ENCODE measurements at places on chromosomes 4 and X.

- DNase-seq, result no peak
Observed at GRCh38 chr4:54050214-54050904, 14.0 kb downstream of the CHIC2 start.

DNA sequence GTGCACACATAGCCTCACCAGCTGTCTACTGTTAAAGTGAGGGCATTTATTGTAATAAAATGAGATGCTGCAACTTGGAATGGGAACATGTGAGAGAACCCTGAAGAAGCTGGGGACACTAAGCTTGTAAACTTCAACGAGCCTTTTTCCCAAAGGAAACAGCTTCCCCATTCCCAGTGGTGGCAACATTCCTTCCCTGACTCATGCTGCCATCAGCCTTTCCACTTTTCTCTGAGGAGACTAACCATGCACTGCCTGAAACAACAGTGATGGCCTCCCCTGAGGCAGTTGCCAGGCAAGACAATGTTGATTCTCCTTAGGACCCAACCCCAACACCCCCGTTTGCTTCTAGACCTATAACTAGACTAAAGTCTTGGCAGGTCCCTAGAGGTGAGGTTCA, 928.3 kb downstream of the GLUD2 start:
- DNase-seq, result no peak

GRCh38 chr4:59655996-59656395, 1544.1 kb upstream of the ADGRL3 start:
- DNase-seq, result no peak

GRCh38 chrX:115584696-115585095, 23.7 kb downstream of the PLS3 start:
- DNase-seq, result no peak

DNA sequence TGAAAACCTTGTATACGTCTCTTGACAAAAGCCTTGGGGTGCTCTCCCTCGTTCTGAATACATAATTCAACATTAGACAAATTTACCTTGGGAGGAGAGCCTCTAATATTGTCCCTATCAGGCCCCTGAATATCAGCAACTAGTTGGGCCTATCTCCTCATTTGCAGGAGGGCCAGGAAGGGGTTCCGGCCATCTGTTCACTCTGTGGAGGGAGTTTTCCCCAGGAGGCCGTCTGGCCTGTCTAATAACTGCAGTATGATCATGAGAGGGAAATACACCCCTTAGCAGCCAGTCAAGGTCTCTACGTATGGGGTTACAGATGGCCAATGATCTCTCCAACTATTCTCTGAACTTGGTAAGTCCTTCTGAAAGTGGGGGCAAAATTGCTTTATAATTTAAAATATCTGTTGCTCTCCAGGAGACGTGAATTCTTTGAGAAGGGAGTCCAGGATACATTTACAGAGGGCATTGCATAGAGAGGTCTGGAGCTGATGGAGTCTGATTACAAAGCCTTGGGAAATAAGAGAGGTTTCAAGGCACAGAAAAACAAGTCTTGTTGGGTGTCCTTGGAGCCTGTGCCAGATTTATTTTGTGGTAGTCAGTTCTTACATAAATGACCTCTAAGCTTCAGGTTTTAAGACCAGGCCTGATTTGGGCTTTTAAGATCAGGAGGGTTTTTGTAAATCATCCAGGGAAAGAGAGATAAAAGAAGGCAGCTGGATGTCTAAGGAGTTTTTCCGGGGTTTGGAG, 48.2 kb upstream of the UXT start:
- no peak for DNase-seq

DNA sequence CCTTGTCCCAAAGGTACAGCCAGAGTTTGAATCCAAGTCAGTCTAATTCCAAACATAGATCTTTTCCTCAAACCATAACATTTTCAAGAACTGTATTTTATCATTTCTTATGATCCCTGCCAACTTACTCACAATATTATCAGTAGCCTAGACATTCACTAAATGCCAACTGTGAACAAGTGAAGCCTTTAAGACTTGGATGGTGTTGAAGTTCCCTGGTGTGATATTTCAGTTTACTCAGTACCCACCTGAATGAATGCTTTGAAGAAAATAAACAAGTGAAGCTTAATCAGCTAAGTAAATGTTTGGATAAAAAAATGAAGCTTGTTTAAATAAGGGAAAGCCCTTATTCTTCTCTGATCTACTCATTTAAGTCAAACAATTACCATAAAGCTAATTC, 1028.3 kb downstream of the DMD start:
- no peak for DNase-seq

GRCh38 chr4:3387943-3388361, 53.8 kb upstream of the HGFAC start:
- DNase-seq, result no peak

DNA sequence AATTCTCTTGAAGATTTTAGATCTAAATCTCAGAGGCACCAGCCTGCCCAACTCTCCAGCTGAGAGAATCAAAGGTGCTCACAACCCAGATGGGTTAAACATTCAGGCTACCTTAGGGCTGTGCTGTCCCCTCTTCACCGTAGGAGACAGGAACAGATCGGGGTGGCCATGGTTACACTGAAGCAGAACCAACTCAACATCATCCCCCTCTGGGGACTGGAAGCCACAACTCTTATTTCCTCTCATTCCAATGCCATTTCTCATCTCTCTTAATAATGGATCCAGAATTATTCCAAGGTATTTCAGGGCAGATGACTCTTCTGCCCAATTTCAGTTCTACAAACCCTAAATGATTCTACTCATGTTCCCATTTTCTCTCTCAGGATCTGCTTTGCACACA, 109.7 kb downstream of the NKX6-1 start:
- DNase-seq, result no peak

DNA sequence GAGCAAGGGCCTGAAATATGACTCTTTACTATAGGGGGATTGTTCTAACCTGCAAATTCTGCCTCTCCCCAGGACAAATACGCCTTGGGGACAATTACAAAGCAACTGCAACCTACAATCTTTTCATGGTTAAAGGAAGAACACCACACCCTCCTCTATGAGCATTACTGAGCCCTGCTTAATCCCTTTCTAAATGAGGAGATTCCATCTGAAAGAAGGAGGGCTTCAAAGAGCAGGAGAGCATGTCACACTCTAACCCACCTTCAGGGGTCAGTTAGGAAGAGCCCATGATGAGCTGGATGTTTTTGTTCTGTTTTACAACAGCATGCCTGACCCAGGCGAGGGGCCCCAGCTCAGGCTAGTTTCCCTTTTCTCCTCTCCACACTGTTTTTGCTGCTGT, 134.0 kb upstream of the ANXA3 start:
- DNase-seq, result no peak

DNA sequence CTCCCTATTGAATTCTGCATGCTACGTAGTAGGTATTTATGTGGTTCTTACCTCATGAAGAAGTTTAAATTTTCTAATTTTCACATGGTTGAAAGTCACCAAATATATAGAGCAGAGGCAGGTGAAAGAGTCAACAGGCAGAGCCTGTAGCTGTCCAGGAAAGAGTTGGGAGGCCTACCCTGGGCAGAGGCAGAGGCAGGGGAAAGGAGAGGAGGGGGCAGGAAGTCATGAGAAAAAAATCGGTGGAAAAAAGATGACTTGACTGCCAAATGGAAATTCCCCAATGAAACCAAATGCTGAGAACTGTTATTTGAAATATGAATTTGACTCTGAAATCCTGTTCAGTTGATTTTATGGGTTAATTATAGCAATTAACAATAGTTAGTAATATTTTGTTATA, 23.1 kb upstream of the GPR34 start:
- DNase-seq, result no peak

- no peak for DNase-seq
Observed at GRCh38 chr4:5012244-5012898, 6.9 kb downstream of the CYTL1 start.

All from 8988T (cell line).